ENCODE measurements at places on chromosomes 6 and 20.

- no peak for DNase-seq
These were observed 70.8 kb upstream of the IYD start for GRCh38 chr6:150298030-150298380.

GRCh38 chr6:126795161-126795560 lies 323.3 kb upstream of the RSPO3 start:
- no peak for DNase-seq

DNA sequence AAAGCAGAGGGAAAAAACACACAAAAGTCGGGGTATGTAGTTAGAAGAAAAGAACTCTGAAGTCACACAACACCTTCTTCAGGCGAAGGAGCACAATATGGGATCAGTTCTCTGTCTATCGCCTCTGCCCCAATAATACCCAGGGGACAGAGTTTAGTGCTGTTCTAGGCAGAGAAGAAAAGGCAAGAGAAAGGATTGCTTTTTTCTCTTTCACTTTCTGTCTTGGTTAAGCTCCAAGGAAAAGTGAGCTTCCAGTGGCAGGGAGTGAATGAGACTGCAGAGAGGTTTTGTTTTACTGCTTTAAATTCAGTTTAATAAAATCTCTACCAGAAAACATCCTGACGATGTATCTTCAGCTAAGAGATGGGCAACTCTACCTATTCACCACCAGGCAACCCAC lies 86.6 kb upstream of the STXBP5 start:
- DNase-seq = no peak

- no peak for DNase-seq
These were observed 56.2 kb upstream of the BMP6 start for GRCh38 chr6:7669742-7670141.

GRCh38 chr6:41967312-41968287 lies 26.0 kb upstream of the CCND3 start:
- DNase-seq = no peak

- no peak for DNase-seq
These were observed 25.7 kb upstream of the HINT3 start for GRCh38 chr6:125930765-125931418.

DNA sequence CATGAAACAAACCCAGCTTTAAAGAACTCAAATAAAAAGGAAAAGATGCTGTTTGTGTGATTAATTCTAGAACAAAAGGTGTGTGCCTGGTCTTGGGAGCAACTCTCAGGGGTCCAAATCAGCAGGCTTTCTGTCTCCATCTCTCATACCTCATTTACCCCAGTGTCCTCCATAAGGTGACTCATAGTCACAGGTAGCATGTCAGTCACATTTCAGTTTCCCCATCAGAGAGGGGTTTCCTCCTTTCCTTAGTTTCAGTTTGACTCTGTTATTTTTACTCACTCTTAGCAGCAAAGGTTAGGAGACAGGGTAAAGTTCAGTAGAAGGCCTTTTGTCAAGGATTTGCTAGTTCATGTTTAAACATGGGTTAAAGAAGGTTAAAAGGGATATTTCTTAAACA lies 46.2 kb downstream of the OGFRL1 start:
- DNase-seq = no peak

DNA sequence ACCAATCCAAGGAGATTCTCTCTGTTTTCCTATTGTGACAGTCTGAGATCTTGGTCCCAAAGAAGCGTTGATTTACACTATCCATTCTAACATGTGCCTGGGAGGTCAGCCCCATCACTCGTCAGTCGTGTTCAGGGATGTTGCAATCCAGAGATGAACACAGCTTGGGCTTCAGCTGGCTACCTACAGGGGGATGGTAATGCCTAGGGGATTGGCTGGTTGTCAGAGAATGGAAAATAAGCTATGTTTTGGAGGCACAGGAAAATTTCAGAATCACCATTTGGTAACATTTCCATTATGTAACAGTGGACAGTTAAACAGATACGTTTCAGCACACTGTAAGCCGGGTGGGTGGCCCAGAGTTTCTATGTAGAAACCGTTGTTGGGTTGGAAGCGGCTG lies 147.1 kb upstream of the RALGAPA2 start:
- no peak for DNase-seq

GRCh38 chr6:44179072-44179536 lies 20.5 kb downstream of the CAPN11 start:
- DNase-seq = no peak

DNA sequence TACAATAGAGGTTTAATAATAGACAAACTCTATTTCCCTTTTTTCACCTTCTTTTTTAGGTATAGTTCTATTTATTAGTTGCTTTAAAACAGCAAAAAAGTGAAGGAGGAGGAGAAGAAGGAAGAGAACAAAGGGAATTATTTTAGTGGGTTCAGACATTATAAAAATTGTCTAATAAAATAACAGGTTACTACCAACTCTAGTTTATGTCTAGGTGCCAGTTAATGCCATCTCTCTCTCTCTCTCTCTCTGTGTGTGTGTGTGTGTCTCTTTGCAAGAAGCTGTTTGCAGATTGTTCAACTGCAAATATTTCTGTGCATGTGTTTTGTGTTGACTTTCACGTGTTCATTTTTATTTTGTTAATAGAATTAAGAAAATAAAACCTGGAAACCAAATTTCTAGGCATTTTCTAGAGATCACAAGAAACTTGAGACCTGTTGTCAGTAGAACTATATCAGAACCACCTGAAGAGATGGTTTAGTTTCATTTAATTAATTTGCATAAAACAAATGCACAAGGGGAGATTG lies 313.5 kb upstream of the SGK1 start:
- no peak for DNase-seq

- DNase-seq = no peak
These were observed 364.3 kb upstream of the SPTLC3 start for GRCh38 chr20:12644461-12644860.

DNA sequence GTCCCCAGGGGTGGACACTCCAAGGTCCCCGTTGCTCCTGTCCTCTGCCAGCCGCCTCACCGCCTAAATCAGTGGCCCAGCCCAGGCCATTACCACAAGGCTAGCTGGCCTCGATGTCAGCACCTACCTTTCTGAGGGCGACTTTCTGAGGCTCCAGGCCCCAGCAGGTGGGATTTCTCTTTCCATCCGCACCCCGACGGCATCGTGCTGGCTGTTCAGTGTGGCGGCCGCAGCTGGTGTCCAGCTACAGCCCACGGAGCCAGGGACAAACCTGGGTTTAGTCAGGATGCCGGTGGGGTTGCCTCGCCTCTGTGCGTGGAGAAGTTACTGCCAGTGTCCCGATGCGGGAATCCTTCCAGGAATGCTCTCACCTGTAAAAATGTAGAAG lies 60.8 kb downstream of the ERMARD start:
- DNase-seq = no peak

DNA sequence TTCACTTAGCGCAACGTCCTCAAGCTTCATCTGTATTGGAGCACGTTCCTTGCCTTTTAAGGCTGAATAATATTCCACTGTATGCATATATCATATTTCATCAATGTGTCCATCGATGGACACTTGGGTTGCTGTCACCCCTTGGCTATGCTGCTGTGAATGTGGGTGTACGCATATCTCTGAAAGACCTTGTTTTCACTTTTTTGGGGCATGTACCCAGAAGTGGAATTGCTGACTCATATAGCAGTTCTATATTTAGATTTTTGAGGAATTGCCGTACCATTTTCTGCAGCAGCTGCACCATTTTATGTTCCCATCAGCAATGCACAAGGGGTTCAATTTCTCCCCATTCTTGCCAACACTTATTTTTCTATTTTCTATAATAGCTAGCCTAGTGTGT lies 22.8 kb upstream of the SLC23A2 start:
- no peak for DNase-seq

GRCh38 chr20:57716202-57716601 lies 6.4 kb upstream of the PMEPA1 start:
- DNase-seq = no peak

DNA sequence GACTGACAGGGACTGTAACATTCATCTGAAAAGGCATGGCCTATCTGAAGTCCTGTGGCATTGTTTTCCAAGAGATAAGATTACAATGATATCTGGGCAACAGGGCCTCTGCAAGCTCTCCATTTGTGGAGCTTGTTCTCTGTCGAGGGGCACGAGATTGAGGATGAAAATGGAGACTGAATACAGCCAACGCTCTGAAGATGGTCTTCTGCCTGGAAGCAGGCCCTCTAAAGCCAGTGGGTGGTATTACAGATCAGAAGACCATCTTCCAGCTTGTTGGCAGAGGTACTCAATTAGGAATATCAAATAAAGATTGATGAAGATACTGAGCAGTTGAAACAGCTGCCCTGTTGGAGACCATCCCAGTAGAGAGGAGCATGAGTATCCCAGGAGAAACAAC lies 288.2 kb downstream of the CENPW start:
- no peak for DNase-seq

DNA sequence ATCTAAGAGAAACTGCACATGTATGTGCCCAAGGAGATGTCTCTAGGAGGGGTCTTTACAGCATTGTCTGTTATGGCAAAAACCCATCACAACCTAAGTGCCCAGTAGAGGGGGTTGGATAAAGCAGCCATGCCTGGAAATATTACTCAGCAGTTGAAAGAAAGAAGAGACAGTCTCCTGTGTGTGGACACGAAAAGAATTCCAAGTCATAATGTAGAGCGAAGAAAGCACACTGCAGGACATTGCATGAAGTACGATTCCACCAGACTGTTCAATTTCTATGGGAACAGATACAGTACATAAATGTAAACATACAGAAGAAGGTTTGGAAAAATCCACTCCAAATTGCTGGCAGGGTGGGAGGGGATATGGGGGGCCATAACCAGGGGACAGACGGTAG lies 7.3 kb upstream of the TGM2 start:
- no peak for DNase-seq

DNA sequence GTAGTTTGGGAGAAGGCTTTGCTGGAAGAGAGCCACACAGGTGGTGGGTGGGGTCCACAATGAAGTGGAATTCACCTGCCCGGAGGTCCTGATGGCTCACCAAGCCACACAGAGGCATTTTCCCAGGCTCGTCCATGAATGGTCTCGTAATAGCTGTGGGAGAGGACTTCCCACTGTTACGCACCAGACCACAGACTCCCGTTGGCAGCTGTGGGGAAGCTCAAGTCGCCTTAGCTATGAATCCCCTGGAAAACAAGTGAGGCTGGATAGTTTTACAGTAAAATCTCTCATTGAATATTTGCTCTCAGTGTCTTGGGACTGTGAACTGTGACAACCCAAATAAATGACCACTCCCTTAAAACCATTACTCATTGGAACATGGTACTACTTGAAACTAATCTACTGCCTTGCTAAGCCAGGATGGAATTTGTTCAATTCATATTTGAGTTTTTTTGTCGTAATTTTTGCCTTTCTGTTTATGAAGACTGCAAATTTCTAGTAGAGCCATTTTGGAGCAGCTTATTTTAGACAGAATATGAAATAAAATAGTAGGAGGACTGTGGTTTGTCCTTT lies 79.4 kb downstream of the JAG1 start:
- no peak for DNase-seq

GRCh38 chr20:33648396-33649004 lies 13.6 kb upstream of the C20orf144 start:
- no peak for DNase-seq

GRCh38 chr6:38326837-38327236 lies 312.9 kb downstream of the BTBD9 start:
- no peak for DNase-seq

GRCh38 chr6:46103441-46104115 lies 26.2 kb upstream of the ENPP4 start:
- no peak for DNase-seq

Data from stimulated activated CD4-positive, alpha-beta T cell treated with anti-CD3 and anti-CD28 coated beads, TNF-alpha, amount 100 ng/mL, for 24 hours (primary cell).